Breast epithelium (tissue), 4 donors: ENCODE measurements at places on chromosomes 5 and 9.

GRCh38 chr9:105168870-105169319, 75.6 kb upstream of the SLC44A1 start:
- H3K27ac ChIP-seq: no peak overlapping the region
- no peak overlapping the region for H3K4me3 ChIP-seq
- H3K4me1 ChIP-seq: no peaks in the 10 kb centered on the region
- no peaks in the 10 kb centered on the region for H3K27me3 ChIP-seq

DNA sequence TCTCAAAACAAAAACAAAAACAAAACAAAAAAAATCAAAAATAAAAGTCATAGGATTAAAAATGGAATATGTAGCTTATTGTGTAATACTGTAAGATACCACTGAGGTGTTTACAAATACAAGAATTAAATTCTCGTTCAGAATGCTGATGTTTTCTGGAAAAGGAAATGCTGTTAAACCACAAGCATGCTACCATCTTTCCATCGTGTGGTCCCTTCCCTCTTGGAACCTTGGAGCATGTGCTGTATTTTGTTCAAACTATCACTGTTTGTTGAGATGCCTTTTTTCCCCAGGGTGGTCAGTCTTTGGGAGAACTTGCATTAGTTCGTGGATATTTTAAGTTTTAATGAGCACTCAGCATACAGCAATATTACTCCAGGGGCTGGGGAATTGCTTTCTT, 39.7 kb downstream of the SUB1 start:
- H3K27me3 ChIP-seq: no peaks in the 10 kb centered on the region
- no peak overlapping the region for H3K4me3 ChIP-seq
- no peak overlapping the region for H3K27ac ChIP-seq
- H3K36me3 ChIP-seq: no peaks in the 10 kb centered on the region

DNA sequence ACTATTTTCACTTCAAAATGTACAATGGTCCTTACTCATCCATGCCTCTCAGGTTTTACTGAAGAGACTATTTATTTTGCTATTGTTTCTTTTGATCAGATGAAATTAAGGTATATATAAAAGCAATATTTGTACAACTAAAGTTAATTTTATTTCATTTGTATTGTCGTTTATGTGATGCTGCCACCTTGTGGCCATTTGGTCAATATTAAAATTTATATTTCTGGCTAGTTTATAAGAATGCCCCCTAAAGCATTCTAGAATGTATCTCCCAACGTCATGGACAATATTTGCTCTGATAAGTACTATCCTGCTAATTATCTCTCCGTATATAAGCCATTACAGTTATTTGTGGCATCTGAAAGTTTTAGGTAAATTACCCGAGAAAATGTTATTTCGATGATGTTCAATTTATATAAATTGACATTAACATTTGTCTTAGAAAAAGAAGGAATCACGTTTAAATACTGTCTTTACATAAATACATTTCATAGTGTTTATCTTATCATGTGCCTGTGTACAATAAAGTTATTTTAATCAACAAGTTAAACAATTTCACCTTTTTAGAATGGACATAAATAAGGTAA, 680.0 kb downstream of the TAF11L14 start:
- DNase-seq: no peak
- no peaks in the 10 kb centered on the region for H3K27me3 ChIP-seq
- no peaks in the 10 kb centered on the region for H3K36me3 ChIP-seq
- no peaks in the 10 kb centered on the region for H3K4me1 ChIP-seq

- H3K4me1 ChIP-seq: no peaks in the 10 kb centered on the region
- no peaks in the 10 kb centered on the region for H3K27me3 ChIP-seq
- H3K4me3 ChIP-seq: no peak overlapping the region
- H3K27ac ChIP-seq: no peak overlapping the region
- DNase-seq: no peak
Measured at GRCh38 chr5:124512236-124512635, 234.2 kb downstream of the ZNF608 start.

DNA sequence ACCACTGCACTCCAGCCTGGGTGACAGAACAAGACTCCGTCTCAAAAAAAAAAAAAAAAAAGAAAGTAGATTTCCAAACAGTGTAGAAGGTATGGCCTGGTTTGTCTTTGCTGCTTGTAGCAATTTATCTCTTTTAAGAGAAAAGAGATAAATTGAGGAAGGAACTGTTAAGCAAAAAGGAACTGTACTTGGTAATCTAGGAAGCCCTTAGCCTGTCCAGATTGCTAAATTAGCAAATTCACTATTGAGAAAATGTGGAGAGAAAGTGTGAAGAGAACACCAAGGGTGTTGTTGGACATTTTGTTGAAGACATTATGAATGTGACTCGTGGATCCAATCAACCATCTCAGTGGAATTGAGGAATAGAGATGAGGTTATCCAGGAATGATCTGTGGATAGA, 13.0 kb upstream of the SUSD3 start:
- H3K27ac ChIP-seq: no peak overlapping the region
- H3K4me3 ChIP-seq: no peak overlapping the region
- no peaks in the 10 kb centered on the region for H3K4me1 ChIP-seq
- no peaks in the 10 kb centered on the region for H3K36me3 ChIP-seq
- DNase-seq: no peak

GRCh38 chr5:3709068-3709716, 113.6 kb downstream of the IRX1 start:
- no peaks in the 10 kb centered on the region for H3K27me3 ChIP-seq
- H3K36me3 ChIP-seq: no peaks in the 10 kb centered on the region
- no peak for DNase-seq
- no peak overlapping the region for H3K27ac ChIP-seq

- peaks cover 8% of the 10 kb centered on the region for H3K4me1 ChIP-seq
- H3K27me3 ChIP-seq: no peaks in the 10 kb centered on the region
- no peaks in the 10 kb centered on the region for H3K36me3 ChIP-seq
- no peak overlapping the region for H3K4me3 ChIP-seq
- H3K27ac ChIP-seq: no peak overlapping the region
Measured at GRCh38 chr5:96651948-96652753, 10.0 kb upstream of the CAST start.

DNA sequence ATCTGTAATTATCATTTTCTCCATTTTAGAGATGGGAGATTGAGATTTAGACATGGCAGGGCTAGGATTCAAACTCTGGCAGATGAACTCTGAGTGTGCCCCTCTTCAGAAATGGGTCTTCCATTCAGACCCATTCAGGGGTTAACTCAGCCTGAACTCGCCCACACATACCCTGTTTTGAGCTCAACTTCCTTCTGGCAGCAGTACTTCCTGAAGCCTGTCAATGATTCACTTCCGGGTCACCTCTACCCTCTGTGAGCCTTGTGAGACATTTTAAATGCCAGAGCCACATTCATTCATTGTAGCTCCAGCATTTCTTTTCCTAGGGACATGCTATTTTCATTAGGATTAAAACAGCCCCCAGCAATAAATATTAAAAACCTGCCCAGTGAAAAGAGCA, 209.3 kb upstream of the SLC24A2 start:
- no peaks in the 10 kb centered on the region for H3K4me1 ChIP-seq
- no peaks in the 10 kb centered on the region for H3K27me3 ChIP-seq
- H3K27ac ChIP-seq: no peak overlapping the region
- no peaks in the 10 kb centered on the region for H3K36me3 ChIP-seq

DNA sequence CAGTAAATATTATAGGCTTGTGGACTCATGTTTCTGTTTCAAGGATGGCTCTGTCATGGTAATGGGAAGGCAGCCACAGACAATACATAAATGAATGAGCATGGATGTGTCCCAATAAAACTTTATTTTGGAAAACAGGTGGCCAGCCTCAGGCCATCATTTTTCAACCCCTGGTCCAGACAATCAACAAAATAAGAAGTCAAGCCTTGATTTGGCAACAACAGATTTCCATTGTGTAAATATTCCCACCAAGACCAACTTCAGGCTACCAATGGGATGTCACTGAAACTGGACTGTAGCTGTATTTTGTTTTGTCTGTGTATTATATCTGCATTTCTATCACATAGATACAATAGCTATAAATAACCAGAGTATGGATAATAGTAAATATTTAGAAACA, 20.7 kb upstream of the RLN1 start:
- no peak overlapping the region for H3K4me3 ChIP-seq
- H3K27me3 ChIP-seq: no peaks in the 10 kb centered on the region
- no peak for DNase-seq

GRCh38 chr5:176514244-176514950, 22.8 kb downstream of the RNF44 start:
- no peaks in the 10 kb centered on the region for H3K36me3 ChIP-seq
- no peaks in the 10 kb centered on the region for H3K27me3 ChIP-seq
- no peaks in the 10 kb centered on the region for H3K4me1 ChIP-seq
- no peak overlapping the region for H3K27ac ChIP-seq

- H3K36me3 ChIP-seq: no peaks in the 10 kb centered on the region
- H3K4me1 ChIP-seq: no peaks in the 10 kb centered on the region
- no peak overlapping the region for H3K27ac ChIP-seq
- no peak overlapping the region for H3K4me3 ChIP-seq
Measured at GRCh38 chr9:125674981-125675973, 31.7 kb downstream of the MAPKAP1 start.

DNA sequence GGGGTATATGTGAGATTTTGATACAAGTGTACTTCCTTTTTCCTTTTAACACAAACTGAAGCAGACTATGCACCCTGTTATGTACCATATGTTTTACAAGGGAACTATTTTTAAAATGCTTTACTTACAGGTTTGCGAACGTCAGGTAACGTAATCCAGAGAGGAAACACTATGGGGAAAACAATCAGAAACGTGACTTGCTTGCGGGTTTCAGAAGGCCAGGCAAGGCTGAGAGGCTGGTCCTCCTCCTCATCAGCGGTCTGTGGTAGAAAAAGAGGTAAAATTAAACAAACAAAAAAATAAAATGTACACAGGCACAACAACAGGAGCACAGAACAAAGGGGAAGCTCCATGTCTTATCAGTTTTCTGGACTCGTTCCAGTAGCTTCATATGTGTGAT, 141.2 kb downstream of the ACER2 start:
- H3K36me3 ChIP-seq: no peaks in the 10 kb centered on the region
- no peak overlapping the region for H3K27ac ChIP-seq
- H3K27me3 ChIP-seq: no peaks in the 10 kb centered on the region
- H3K4me3 ChIP-seq: no peak overlapping the region

GRCh38 chr5:34669931-34670516, 13.9 kb downstream of the RAI14 start:
- no peak for DNase-seq
- H3K4me1 ChIP-seq: no peaks in the 10 kb centered on the region
- H3K36me3 ChIP-seq: no peaks in the 10 kb centered on the region
- no peaks in the 10 kb centered on the region for H3K27me3 ChIP-seq
- no peak overlapping the region for H3K4me3 ChIP-seq
- no peak overlapping the region for H3K27ac ChIP-seq

GRCh38 chr9:21810388-21810787, 8.0 kb downstream of the MTAP start:
- no peaks in the 10 kb centered on the region for H3K4me1 ChIP-seq
- H3K36me3 ChIP-seq: no peaks in the 10 kb centered on the region
- H3K27ac ChIP-seq: peak overlapping the region; percentile 60
- H3K4me3 ChIP-seq: no peak overlapping the region
- no peak for DNase-seq

GRCh38 chr9:104075801-104076753, 18.0 kb upstream of the SMC2 start:
- H3K27ac ChIP-seq: no peak overlapping the region
- DNase-seq: no peak
- H3K4me1 ChIP-seq: no peaks in the 10 kb centered on the region

DNA sequence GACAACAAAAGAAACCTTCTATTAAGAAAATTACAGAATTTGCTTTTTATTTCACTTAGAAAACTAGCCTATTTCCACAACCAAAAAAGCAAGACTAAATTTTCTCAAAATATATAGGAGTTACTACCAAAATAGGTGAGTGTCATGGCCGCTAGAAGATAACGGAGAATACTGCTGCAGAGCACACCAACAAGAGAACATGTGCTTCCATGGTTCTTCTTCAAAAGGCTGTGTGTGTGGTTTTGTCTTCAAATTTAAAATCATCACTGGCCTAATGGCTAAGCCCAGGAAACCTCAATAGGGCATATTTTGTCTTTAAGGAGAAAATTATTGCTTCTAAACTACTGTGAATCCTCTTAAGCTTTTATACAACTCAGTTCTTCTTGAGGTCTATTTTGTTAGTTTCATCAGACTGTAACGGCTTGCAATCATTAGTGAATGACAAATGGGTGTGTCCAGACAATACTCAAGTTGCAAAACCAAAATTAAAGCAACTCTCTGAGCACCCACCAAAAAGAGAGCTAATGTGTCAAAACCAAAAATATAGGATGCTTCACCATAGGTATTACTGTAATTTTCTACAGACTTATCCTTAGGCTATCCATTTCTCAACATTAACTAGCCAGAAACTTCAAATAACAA, 3.3 kb downstream of the SETX start:
- no peak for DNase-seq
- no peaks in the 10 kb centered on the region for H3K27me3 ChIP-seq

DNA sequence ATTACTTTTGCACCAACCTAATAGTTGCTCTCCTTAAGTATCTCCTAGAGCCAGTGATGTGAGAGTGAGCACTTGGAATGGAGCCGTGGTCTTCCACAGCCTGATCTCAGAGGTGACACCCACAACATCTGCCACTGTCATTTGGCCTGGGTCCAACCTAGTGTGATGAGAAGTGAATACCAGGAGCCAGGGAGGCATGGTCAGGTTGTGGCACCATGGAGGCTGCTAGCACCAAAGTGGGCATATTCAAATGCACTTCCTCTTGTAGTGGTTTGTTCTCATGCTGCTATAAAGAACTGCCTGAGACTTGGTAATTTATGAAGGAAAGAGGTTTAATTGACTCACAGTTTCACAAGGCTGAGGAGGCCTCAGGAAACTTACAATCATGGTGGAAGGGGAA, 22.6 kb upstream of the CEP72 start:
- H3K4me1 ChIP-seq: no peaks in the 10 kb centered on the region
- H3K27me3 ChIP-seq: no peaks in the 10 kb centered on the region
- H3K27ac ChIP-seq: no peak overlapping the region
- H3K4me3 ChIP-seq: no peak overlapping the region
